SK-MEL-5 (cell line): ENCODE measurements at places on chromosomes 5 and 9.

- DNase-seq: peak; percentile 73
Measured at GRCh38 chr9:27726244-27727081, 153.2 kb upstream of the C9orf72 start.

GRCh38 chr5:56763711-56764466, 51.5 kb upstream of the MAP3K1 start:
- DNase-seq: peak; percentile 82

GRCh38 chr5:32274548-32275395, 38.0 kb downstream of the MTMR12 start:
- no peak for DNase-seq

- no peak for DNase-seq
Measured at GRCh38 chr9:106326493-106326892, 536.5 kb upstream of the ZNF462 start.

- DNase-seq: no peak
Measured at GRCh38 chr9:133425049-133425632, 3.0 kb downstream of the ADAMTS13 start.

DNA sequence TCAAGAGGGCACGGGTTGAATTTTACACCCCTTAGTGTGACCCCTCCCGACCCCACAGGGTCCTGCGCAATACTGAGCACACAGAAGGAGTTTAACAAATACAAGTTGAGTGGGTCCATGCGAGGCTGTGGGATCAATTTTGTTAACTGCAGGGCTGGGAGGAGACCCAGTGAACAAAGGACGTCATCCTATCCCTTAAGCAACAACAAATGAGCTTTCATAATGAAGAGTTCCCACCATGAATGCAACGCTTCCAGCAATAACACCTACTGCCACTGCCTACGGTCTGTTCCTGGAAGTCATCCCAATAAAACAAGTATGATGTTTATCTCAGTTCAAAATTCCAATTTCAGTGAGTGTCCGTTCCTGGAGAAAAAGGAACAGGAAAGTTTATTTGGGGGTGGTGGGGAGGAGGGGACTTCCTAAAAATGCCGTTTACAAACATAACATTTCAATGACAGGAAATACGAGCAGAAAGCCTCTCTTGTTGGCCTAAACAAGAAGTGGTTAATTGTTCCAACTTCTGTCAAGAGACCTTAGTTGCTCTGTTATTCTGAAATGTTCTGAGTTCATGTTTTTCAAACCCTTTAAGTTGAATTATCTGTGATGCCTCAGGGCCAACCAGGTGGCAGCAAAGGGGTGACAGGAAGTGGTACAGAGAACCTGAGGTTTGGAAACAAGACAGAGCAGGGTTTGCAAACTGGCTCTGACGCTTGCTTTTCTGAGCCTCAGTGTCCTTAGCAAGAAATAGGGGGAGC, 65.8 kb upstream of the PLPP6 start:
- no peak for DNase-seq

GRCh38 chr5:159631001-159631400, 285.3 kb upstream of the ADRA1B start:
- no peak for DNase-seq

DNA sequence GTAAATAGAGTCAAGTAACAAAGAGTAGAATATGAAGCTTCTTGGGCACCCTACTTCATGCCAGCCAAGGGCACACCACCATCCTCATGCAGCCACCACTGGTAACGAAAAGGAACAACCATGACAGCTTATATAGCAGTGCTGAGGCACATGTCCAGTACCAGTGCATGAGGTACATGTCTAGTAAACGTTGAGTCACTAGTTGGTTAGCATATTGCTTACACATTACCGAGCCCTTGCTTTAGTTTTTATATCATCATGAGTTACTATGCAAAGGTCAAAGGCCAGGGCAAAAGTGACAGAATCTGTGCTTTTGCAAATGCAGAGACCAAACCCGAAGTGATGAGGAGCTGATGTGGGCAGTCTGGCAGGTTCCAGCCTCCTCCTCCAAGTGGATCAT, 147.1 kb upstream of the MAP1B start:
- DNase-seq: no peak

- DNase-seq: no peak
Measured at GRCh38 chr5:116696366-116696765, 121.7 kb upstream of the SEMA6A start.
